ENCODE measurements at places on chromosomes 3 and 15. TPM values are rescaled to one million over a fixed set of nuclear protein-coding genes. Genes with fewer than 3 reads are reported as not detected.

GRCh38 chr3:115228266-115228665 is 81.2 kb upstream of the ZBTB20 start:
- no peak for DNase-seq

GRCh38 chr15:19973718-19974117 is 567.9 kb downstream of the GOLGA6L6 start:
- no peak for DNase-seq

DNA sequence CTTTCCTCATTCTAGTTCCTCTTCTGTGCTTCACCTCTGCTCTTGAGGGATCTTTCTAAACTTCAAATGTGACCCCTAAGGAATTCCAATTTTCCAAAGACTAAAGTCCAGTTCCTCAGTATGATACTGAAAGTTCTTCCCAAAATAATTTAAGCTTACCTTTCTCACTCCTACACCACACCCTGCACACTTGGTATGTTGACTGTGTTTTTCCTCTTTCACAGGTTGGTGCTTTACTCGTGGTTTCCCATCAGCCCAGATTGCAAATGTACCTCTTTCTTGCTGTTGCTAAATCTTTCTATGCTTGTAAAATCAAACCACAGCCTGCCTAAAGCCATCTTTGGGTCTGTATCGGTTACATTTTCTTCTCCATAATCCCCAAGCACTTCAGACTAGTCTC is 30.5 kb upstream of the CLDN16 start:
- DNase-seq: no peak

Gene RNF123
- total RNA-seq: 25.5 TPM

- DNase-seq: no peak
Observed at GRCh38 chr3:68207327-68207726, 552.9 kb upstream of the SUCLG2 start.

DNA sequence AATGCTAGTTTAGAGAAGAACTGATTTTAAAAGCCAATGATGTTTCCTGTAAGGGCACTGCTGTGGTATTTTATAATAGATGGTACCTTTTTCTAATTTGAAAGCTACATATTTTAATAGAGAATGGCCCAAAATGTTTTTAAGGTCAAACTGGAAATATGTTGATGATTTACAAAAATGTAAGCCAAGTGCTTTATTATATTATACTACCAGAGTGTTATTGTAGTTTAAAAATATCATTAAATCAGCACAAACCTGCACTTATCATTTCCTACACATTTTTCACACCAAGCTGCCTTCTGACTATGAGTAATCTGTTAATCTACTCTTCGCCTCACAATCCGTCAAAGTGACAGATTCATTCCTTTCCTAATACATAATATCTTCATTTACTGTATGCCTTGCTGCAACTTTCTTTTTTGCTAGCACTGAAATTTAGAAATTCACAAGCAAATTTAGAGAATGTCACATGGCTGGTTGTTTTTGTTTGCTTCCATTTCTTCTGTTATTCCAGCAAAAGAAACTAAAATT is 126.4 kb upstream of the FAM3D start:
- no peak for DNase-seq

DNA sequence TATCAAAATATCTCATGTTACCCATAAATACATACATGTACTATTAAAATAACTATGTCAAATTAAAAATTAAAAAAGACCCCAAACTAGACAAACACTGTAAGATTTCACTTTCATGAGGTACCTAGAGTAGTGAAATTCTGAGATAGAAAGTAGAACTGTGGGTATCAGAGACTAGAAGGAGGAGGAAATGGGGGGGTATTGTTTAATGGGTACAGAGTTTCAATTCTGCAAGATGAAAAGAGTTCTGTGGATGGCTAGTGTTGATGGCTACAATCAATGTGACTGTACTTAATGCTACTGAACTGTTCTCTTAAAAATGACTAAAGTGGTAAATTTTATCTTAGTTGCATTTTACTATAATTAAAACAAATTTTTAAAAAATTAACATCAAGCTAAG is 36.6 kb downstream of the RFX7 start:
- DNase-seq: no peak

DNA sequence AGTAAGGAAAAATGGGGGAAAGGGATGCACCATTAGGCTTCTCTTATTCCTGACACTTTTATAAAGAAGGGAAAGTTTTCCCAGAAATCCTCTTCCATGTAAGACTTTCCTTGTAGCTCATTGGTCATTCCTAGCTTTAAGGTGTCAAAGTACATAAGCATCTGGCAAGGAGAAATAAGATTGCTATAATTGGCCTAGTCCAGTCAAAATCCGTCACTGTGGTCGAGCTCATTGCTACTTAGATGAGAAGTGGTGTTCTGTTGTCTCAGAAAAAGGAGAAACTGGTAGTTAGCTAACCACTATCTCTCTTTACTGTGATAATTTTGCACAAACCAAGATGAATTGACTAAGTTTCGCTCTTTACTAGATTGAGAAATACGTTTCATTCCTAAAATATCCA is 370.1 kb downstream of the CNTN4 start:
- DNase-seq: no peak

DNA sequence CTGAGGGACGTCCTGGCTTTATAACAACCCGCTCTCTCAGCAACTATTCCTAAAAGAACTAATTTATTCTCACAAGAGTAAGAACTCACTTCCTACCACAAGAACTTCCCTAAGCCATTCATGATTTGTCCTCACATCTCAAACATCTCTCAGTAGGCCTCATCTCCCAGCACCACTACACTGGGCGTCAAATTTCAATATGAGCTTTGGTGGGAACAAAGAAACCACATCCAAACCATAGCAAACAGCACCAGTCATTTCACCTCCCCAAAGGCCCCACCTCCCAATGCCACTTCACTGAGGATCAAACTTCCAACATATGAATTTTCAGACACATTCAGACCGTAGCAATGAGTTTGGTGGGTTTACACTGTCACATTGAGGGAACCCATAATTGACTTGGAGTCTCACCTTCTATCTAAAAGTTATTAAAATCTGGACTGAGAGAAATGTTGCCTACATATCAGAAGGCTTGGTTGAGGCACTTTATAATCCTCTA is 116.4 kb upstream of the AGBL1 start:
- DNase-seq: no peak

DNA sequence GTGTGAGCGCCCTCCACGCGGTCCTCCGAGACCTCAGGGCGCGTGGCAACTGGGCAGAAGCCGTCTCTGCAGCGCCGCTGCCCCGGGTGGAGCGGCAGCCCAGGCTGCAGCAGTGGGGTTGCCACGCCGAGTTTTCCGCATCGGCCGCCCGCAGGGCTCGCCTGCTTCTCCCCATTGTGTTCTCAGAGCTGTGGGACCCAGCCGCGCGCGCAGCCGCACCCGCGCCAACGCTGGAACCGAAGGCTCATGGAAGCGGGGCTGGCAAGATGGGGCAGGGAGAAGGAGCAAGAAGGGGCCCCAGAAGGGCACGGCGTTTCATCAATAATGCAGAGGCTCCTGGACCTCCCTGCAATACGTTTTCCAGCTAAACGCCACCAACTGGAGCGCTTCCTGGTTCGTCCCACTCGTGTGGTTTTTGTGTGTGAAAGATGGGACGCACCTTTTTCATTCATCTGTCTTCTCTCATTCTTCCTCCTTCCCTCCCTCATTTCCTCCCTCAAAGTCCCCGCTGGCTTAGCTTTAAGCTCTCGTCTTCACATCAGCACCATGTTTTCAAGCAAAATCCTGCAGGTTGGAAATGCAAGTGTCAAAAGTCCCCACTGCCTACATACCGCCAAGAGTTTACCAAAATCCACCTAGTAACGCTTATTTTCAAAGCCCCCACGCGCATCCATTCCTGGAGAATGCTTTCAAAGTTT is 1.2 kb downstream of the ROBO1 start:
- DNase-seq: no peak

- no peak for DNase-seq
Observed at GRCh38 chr3:116340680-116341216, 104.5 kb downstream of the LSAMP start.

Gene TAGLN3
- 6.9 TPM for total RNA-seq

- DNase-seq: no peak
Observed at GRCh38 chr3:27556887-27557286, 72.7 kb upstream of the SLC4A7 start.

Gene GPR27
- total RNA-seq: not detected

GRCh38 chr3:69739204-69740102 is at the start of gene MITF:
MITF (plus strand) TSS chr3:69739464; CDS start chr3:69739598, 134 bp downstream.
- no peak for DNase-seq

Data from activated naive CD4-positive, alpha-beta T cell treated with anti-CD3 and anti-CD28 coated beads, Interleukin-2, amount 50 U/mL, for 72 hours (primary cell).